MV-4-11 (cell line): ENCODE measurements at places on chromosomes 2 and 18.

DNA sequence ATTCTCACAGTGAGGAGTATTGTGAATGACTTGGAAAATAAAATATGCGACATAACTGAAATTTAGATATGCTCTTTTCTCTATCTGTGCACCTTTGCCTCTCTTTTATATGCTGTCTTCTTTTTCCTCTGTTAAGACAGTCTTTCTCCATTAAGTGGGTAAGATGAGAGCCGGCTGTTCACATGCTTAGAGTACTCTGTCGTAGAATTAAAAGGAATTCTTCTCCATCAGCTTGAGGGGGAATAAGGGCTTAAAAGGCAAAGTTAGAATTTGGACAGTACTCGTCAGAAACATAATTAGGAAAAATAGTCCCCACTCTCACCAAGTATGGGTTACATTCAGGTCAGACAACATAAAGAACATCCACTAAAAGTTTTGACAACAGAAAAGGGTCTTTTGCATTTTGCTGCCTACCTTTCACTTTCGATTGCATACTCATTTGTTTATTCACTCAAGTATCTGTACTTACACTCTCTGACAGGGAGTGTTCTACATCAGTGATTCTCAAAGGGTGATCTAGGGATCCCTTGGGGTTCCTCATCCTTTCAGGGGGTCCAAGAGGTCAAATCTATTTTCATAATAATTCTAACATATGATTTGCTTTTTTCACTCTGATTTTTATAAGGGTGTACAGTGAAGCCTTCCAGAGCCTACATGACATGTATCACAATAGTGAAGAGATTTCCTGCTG, 48.0 kb downstream of the ARHGAP15 start:
- DNase-seq = no peak

- no peak for DNase-seq
These were observed 205.9 kb downstream of the EIPR1 start for GRCh38 chr2:3171564-3172264.

DNA sequence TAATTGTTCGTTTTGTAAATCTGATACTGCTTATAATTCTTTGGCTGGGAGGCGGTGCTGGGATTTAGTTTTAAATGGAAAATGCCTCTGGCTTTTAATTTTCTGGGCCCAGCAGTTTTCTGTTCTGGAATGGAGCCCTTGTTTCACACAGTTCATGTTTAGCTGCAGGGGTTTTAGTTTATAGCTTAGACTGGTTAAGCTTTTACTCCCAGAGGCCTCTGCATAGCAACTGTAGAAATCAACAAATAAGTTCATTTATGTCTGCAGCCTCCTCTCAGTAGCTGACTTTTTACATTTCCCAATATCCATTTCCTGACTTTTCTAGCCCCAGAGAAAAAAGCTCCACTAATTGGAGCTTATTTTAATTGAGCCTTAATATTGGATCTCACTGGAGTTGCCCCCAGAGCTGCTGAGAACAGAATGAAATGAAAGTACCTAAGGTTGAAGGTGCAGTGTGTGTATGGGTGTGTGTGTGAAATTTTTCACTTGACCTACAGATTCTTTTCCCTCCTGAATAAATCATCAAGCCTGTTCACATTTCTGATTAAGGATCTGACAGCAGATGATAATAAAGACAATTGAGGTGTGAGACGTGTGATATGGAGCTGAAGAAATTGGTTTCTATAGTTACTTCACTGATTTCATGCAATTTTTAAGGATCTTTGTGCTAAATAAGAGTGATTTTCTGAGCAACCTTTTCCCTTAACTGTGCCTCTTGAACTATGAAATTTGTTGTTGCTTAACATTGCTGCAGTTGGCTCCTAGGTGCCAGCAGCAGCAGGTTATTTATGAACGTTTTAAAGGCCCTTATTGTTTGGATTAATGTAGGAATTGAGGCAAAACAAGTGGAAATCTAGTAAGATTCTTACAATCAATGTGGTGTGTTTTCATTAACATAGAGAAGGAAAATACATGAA, 109.6 kb downstream of the TAF4B start:
- no peak for DNase-seq

GRCh38 chr2:205680067-205680466, 2.2 kb upstream of the NRP2 start:
- DNase-seq = peak; percentile 60

DNA sequence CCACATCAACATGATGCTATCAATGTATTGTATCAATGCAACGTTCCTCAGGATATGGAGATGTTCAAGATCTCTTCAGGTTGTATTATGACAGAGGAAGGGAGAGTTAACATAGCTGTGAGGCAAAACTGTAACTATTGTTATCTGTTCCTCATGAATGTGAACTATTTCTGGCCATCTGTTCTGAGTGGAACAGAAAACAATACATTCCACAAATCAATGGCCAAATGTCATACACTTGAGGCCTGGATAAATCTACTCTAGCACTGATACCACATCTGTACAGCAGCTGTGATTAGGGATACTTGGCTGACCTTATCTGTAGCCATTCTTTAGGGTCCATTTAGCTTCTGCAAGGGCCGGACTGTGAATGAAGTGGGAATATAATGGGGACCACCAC, 447.9 kb downstream of the IRS1 start:
- no peak for DNase-seq

DNA sequence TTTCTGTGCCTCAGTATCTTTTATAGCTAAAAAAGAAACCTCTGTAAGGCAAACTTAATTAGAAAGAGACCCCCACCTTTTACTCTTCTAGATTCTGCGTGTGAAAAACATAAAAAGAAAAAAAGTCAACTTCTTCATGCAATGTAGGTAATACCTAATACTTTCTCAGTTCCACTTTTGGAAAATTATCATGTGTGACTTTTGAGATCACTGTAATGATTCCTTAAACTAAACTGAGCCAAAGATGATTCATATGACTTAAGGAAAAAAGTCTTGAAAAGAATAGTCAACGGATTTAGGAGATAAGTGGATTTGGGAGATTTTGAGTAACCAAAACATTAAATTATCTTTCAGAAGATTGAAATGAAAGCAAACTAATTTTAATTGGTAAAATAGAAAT, 48.9 kb downstream of the PLEKHA3 start:
- no peak for DNase-seq

DNA sequence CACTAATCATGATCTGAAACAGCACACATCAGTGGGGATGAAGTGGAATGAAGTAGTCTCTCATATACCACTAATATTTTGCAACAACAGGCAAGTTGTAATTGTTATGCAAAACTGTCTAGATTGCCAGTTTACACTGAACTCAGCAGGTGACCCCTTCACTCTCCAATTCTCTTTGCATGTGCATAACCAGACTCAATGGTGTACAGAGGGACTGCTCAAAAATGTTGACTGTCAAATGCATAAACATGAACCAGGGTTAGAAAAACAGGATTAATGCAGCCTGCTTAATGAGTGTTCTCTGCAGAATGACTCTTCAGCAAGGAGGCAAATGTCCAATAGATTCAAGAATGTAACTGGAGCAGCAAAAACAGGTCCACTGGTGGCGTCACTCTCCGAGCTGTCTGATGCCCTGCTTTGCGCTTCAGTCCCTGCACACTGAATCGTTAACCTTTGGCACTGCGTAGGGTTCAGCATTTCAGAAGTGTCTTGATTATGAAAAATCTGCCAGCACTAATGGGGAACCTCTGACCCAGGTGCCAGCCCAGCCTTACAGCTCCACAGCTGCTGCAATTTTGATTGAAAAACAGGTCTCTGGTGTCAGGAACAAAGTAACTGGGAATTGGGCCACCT, 209.3 kb downstream of the TDRD15 start:
- no peak for DNase-seq

DNA sequence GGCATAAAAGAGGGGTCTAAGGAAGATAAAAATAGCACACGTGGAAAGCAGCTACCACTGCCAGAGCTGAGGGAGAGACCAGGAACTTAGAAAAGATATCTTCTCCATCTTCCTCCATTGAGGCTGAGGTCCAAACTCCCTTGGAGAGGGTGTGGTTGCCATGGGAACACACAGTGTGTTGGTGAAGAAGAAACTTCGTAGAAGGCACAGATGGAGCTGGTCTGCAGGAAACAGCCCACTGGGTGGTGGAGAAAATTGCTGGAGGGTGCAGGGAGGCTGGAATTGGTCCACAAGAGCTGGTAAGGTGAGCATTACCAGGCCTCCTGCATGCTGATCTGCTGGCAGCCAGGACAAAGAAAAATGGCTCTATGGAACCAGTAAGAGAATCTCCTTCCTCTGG, 191.0 kb downstream of the HRH4 start:
- no peak for DNase-seq

GRCh38 chr2:30230497-30231211, 680 bp upstream of the LBH start:
- DNase-seq = no peak

DNA sequence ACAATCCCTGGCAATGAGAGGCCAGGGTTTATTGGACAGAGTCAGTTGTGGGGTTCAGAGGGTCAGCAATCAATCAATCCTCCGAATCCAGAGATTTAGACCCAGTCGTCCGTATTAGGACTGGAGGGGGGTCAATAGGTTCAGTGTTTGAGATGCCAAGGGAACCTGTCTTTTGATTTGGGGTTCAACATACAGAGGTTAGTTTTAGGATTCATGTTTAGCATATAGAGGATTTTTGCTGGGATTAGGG, 292 bp downstream of the GMPPA start:
- no peak for DNase-seq
